ENCODE measurements at places on chromosomes 13 and 19.
A peak's percentile ranks its signal among the peaks of the same experiment; 100 is the strongest.

- DNase-seq: no peak
These were observed 11.5 kb downstream of the XPO4 start for GRCh38 chr13:20891034-20891433.

DNA sequence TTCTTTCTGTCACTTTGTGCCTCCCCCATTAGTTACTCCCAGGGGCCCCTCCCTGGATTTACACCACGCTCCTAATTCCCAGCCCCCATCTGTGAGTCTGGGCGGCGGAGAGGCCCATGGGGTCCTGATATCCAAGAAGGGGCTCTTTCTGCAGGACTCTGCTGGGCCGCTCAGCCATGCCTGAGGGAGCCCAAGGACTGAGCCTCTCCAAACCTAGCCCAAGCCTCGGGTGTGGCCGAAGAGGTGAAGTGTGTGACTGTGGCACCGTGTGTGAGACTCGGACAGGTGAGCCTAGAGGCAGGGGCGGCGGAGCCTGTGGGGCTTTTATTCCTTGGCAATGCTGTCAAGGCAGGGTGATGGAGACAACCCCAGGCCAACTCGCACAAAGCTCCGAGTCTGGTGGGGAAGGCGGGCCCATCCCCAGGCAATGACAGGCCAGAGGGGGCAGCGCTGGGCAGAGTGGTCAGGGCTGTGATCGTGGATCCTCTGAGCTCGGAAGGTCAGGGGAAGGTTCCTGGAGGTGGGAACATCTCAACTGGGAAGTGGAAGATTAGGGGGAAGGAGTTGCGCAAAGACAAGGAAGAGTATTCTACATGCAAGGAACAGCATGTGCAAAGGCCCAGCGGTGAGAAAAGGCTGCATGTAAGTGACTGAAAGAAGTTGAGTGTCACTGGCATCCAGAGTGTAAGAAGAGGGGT is 1.6 kb downstream of the PLEKHG2 start:
- no peak for DNase-seq

GRCh38 chr19:19545707-19546106 is 7.6 kb downstream of the CILP2 start:
- no peak for DNase-seq

GRCh38 chr13:20525601-20526544 is at the start of gene CRYL1:
Gene CRYL1, minus strand, starts transcription at chr13:20525857. Its CDS starts 63 bp downstream, at chr13:20525794.
- DNase-seq: peak; percentile 34

- no peak for DNase-seq
These were observed 68.0 kb downstream of the SLC7A1 start for GRCh38 chr13:29527511-29527910.

DNA sequence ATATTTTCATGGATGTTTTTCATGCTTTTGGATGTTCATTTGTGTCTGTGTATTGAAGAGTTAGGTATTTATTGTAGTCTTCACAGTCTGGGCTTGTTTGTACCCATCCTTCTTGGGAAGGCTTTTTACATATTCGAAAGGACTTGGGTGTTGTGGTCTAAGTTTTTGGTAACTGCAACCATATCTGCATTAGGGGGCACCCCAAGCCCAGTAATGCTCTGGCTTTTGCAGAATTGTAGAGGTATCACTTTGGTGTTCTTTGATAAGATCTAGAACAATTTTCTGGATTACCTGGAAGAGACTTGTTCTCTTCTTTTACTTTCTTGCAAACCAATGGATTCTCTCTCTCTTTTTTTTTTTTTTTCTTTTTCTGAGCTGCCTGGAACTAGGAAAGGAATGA is 581.3 kb downstream of the DACH1 start:
- no peak for DNase-seq

GRCh38 chr13:34310539-34310938 is 492.6 kb downstream of the RFC3 start:
- no peak for DNase-seq

DNA sequence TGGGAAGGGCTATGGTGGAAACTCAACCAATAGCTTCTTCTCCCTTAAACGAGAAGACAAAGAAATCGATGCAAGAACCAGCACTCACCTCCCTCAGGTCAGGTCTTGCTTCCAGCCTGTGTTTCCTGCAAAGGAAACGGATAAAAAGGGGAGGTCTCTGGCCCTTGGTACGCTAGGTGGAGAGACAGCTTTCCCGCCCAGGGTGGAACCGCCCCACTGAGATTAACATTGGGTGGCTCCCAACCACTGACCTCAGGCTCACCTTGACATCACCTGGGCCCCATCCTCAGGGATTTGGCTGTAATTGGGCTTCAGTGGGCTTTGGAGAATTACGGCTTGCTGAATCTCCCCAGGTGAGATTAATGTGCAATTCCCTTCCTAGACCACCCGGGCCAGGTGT is at the start of gene NLRP7:
Gene NLRP7, minus strand, starts transcription at position 150 of the 400 bp plus-strand sequence.
- no peak for DNase-seq

DNA sequence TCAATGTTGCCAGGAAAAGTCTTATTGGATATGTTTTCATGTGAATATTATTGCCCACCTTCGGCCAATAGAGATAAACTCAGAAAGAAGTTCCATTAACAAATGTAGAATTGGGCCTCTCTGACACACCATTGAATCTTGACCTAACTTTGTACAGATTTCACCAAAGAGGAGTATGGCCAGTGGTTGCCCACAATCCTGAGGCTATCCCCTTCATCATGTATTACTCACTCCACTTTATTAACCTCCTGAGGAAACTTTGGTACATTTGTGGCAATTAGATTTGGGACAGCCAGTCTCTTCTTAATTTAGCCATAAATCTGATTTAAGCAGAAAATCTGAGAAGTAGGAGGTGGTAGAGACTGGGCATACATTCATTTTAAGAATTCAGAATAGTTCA is 53.3 kb upstream of the POSTN start:
- no peak for DNase-seq

- no peak for DNase-seq
These were observed 122.1 kb upstream of the SPATA13 start for GRCh38 chr13:24038405-24038804.

GRCh38 chr19:12840091-12841079 is 2.1 kb downstream of the MAST1 start:
- no peak for DNase-seq

GRCh38 chr13:24215732-24216131 is 55.2 kb downstream of the SPATA13 start:
- DNase-seq: no peak

DNA sequence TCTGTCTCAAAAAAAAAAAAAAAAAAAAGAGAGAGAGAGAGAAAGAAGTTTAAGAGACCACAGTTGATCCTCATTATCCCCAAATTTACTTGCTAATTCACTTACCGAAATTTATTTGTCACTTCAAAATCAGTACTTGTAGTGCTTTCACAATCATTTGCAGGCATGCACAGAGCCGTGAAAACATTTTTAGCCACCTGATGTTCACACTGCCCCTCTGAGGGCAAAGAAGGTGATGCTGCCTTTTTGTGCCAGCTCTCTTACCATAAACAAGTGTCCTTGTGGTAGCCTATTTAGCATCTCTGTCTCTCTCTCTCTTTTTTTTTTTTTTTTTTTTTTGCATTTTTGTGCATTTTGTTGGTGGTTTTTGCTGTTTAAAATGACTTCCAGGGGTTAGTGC is 24.1 kb upstream of the CASP14 start:
- DNase-seq: no peak

DNA sequence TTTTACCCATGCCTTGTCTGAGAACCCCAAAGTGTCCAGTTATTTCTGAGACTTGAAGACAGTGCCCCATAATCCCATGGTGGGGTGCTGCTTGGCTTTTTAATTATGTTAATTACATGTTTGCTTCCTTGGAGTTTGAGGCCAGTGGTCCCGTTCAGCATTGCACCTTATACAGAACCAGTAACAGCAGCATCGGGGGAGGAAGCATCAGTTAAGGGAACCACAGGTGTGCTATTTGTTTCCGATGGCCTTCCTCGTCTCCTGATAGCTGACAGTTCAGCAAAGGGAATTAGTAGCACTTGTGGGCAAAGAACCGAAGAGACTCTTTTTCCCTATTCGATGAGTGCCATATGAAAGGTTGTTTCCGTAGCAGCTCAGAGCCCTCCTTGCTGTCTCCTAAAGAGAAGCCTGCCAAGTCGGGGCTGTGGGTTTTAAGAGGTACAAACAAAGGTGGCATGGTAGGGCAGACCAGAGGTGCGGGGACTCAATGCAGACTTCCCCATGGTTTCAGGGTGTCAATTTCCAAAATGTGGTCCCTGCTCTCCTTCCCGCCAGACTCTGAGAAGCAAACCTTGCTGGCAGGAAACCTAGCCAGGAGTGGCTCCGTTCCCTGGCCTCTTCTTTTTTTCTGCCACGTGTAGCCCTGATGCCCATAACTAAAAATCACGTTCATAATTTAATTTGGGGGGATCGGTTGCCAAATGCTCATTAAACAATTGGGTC is 225.2 kb upstream of the TSHZ3 start:
- DNase-seq: no peak

Measured in stimulated activated CD4-positive, alpha-beta T cell treated with anti-CD3 and anti-CD28 coated beads, Interleukin-1b, Interleukin-23, amount 100 ng/mL, for 1 hour (primary cell).